Left hindlimb (tissue), 1 donor: ENCODE measurements at places on chromosomes 3 and 15.

DNA sequence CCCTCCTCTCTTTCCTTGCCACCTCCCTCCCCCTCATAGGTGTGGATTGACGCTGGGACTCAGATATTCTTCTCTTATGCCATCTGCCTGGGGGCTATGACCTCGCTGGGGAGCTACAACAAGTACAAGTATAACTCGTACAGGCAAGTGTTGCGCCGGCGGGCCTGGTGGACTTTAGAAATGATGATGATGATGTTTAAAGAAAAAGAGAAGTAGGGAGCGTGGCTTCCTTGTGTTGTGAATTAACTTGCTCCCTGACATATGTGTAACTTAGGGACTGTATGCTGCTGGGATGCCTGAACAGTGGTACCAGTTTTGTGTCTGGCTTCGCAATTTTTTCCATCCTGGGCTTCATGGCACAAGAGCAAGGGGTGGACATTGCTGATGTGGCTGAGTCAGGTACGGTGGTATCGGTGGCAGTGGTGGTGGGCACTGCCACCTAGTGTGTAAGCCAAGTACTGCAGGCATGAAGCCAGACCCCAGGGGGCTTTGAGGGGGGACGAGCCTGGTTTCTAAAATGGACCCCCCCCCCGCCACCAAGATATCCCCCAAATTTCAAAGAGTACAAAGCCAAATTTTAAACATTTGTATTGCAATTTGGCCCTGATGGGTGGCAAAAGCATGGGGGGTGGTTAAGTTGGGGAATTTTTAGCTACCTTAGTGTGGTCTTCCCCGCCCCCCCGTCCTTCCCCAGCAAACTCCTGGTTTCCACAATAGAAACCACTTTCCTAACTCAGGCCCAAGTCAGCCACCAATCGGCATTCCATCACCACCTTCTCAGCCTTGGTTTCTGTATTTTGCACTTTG is 65.6 kb downstream of the SLC6A6 start:
- DNase-seq = no peak

DNA sequence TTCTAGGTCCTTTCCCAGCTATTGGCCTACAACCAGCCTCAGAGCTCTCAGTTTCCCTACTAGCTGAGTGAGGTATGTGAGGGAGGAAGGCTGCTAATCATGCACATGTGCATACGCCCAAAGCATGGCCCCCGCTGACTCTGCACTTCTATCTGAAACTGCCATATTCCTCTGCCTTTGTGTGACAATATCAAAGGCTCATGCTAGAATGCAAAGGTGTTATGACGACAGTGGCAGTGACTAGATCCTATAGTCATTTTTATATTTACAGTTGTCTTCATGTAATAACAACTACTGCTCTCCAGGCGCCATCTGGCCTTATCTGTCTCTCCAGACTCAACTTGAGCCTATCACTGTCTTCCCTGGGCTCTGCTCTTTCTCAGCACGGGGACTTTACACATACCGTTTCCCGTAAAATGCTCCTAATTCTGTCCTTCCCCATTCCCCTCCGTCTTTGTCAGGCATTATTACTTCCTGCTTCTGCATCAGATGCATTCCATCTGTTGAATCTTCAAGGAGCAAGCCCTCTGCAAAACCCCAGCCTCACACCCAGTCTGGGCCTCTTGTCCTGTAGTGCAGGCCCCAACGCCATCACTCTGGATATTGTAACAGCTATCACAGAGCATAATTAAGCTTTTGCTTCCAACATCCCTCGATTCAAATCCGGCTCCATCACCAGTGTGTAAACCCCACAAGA is 102.5 kb downstream of the PDCD6IP start:
- no peak for DNase-seq

GRCh38 chr3:50924638-50925037 is 249.9 kb downstream of the DOCK3 start:
- DNase-seq = no peak

GRCh38 chr3:70856414-70857162 is 544.1 kb upstream of the MDFIC2 start:
- DNase-seq = no peak

DNA sequence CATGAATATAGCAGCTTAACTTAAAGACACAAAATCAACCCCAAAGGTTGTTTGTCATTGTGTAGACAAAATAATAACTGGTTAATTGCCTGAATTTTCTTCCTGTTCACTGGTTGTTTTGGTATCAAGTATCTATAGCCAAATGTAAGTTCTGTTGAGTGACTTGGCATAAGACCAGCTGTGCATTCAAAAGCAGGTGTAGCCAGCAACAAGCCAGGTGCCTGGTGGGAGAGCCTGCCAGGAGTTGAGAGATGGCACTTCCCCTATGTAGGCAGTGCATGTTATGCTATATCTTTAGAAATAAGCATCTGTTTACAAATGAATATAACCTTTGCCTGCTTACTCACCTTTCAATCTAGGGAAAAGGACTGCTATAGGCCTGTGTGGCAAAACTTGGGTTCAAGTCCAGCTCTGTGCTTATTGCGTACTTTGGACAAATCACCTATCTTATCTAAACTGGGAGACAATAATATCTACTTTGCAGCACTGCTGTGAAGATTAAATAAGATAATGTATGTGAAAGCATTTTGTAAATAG is 84.9 kb upstream of the TBL1XR1 start:
- no peak for DNase-seq

- DNase-seq = no peak
Observed at GRCh38 chr15:59296181-59296617, 76.5 kb downstream of the MYO1E start.

DNA sequence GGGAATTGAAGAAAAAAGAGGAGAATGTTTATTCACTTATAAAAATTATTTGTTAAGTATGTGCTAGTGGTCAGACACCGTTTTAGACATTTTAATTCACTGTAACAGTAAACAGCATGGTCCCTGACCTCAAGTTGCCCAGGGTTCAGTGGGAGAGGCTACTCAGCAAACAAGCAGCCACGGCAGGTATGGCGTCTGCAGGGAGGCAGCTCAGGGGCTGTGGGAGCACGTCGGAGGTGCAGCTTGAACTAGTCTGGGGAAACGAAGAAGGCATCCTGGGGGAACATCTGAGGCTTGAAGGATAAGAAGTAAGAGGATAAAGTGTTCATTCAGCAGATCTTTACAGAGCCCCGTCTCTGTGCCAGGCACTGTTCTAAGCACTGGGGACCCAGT is 66.0 kb downstream of the CRTC3 start:
- no peak for DNase-seq

DNA sequence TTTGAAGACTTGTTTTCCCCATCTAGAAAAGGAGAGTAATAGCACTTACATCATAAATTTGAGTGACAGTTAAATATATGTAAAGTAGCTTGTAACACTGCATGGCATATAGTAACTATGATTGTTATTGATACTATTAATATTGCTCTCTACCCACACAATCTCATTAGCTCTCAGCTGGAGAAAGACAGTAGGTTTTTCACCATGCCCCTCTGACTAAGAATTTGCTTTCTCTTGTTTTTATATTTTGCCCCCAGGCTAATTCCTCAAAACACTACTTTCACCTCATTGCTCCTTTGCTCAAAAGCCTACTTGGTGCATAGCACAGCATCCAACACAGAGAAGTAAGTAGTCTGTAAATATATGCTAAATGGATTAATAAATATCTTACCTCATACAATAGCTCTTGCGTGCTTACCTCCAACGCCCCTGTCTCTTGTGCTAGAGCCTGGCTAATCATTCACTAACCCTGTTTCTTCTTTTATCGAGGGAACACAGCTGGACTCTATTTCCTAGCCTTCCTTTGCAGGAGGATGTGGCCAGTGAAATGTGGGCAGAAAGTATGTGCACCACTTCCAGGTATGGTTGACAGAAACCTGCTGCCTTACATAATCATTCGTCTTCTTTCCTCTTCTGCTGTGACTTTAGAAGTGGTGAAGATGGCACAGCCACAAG is 190.0 kb downstream of the PLCH1 start:
- DNase-seq = no peak

DNA sequence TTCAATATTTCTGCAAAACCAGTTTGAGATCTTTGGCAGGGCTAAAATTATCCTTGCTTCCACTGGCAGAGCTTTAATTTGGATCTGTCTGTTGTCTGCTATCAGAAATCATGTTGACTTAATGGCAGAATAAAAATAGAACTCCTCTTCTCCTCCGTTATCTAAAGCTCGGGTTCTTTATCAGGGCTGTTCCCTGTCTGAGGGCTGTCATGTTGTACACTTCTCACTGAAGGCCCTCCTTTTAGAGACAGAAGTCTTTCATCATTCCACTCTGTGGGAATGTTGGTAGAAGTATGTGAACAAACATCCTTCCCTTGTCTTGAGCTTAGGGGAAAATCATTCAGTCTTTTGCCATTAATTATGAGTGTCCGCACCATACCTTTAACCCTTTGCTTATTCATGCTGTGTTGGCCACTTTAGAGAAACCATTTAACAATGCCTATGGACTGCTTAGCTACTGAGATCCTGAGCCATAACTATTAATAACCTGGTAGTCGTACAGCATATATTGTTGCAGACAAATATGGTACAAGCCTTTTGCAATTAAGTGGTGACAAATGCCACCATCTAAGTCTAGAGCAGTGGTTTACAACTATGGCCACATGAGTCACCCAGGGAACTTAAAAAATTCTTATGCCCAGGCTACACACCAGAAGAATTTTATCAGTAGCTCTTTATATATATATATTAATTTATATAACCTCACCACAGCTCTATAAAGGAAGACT is 226.0 kb upstream of the TPM1 start:
- DNase-seq = no peak

DNA sequence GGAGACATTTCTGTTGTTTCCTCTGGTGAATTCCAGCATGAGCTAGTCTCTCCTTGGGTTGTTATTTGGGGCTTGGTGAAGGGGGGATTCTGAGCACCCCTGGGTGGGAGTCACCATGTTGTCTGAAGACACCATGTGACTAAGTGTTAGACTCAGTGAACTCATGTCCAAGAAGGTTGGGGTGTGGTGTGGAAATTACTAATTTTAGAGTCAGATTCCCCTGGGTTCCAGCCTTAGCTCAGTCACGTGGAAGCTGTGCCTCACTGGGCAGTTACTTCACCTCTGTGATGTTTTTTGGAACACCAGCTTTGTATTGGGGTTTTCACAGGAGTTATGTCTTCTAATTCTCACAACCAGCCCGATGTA is 171.5 kb downstream of the RPLP1 start:
- DNase-seq = no peak

DNA sequence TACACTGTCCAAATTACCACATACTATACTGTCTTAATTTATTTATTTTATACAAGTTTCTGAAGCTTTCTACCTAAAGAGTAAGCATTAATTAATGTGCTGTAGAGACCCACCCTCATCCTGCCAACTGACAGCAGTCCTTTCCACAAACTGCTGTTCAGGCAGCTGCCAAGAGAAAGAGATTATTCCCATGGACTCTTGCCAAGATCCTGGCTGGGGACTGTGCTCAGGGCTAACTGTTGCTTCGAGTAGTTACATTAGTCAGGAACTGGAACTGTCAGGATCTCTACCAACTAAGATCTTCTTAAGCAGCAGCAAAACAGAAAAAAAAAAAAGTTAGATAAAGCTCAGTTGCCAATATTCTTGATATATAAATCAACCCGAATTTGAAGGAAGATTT is 398.8 kb downstream of the MECOM start:
- DNase-seq = peak; percentile 47

GRCh38 chr3:32780735-32781210 is 37.0 kb upstream of the TRIM71 start:
- DNase-seq = peak; percentile 52

- DNase-seq = no peak
Observed at GRCh38 chr3:129118745-129119144, 2.9 kb downstream of the RAB43 start.

DNA sequence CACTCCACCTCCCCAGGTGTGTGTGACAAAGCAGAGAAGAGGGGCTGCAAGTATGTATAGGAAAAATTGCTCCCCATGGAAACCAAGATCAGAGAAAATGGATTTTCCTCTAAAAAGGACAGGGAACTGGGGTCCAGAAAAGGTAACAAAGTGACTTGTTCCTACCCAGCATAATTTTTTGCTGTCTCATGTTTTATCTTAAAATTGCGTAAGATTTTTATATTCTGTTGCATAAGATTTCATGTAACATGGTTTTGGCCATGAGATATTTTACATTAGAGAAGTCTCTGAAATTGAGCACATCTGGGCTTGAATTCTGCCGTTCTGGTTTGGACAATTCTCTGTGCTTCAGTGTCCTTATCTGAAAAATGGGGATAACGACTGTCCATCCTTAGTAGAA is 335.7 kb upstream of the RORA start:
- DNase-seq = no peak

GRCh38 chr3:73378207-73378606 is 246.5 kb downstream of the PDZRN3 start:
- no peak for DNase-seq

DNA sequence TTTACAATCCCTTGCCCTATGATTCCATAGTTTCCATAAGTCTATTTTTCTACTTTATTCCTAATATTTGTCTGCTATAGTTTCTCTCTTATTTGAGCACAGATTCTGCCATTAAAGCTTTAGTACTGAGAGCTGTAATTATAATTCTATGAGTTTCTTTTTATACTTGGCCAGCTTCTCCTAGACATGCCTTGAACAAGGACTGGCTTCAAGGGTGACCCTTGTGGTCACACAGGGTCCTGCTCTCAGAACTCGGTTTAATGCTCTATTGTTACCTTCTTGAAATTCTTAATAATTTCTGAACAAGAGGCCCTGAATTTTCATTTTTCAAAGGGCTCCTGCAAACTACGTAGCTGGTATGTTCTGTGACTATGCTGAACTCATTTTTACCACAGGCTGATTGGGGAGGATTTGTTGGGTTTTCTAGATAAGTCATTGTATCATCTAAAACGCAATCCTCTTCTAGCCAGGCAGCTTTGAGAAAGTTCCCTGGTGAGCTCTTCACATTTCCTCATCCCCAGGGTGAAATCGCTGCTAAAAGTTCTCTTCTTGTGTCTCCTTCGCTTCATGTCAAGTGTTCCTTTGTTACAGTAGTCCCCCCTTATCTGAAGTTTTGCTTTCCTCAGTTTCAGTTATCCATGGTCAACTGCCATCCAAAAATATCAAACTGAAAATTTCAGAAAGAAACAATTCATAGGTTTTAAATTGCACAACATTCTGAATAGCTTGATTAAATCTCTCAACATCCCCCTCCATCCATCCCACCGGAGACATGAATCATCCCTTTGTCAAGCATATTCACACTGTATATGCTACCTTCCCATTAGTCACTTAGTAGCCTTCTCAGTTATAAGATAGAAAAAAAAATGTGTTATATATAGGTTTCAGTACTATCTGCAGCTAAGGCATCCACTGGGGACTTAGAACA is 12.6 kb upstream of the PLCL2 start:
- DNase-seq = no peak

GRCh38 chr3:30672959-30673358 is 66.6 kb downstream of the TGFBR2 start:
- DNase-seq = no peak

DNA sequence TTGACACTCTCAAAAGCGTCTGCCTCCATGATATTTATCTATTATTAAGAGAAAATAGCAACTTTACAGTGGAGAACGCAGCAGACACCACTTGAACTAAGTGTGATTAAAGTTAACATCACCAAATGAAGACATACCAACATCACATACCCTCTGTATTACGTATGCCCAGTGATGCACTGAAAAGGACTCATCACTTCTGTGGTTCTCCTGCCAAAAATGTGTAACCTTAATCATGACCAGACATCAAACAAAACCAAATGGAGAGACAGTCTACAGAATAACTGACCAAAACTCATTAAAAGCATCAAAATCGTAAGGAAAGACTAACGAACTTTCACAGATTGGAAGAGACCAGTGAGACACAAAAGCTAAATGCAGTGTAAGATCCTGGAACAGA is 103.2 kb downstream of the PPP2R3A start:
- DNase-seq = no peak
